Kidney (tissue), 22 donors: ENCODE measurements at places on chromosomes 13 and 19. TPM values are rescaled to one million over a fixed set of nuclear protein-coding genes. Genes with fewer than 3 reads are reported as not detected.

KLK14 gene
- total RNA-seq = 0.22 TPM

APOE gene
- 122 TPM for total RNA-seq

STRN4 gene
- total RNA-seq = 74.9 TPM

ZNF101 gene
- total RNA-seq = 21.2 TPM

PSG3 gene
- total RNA-seq = not detected

RFPL4AL1 gene
- not detected for total RNA-seq

CRB3 gene
- 58.2 TPM for total RNA-seq

PSG1 gene
- not detected for total RNA-seq

CATSPERD gene
- total RNA-seq = not detected

KLK6 gene
- 15.0 TPM for total RNA-seq

TMEM145 gene
- total RNA-seq = not detected

CYP4F11 gene
- total RNA-seq = 2.1 TPM

EHD2 gene
- total RNA-seq = 105 TPM

ICAM4 gene
- 0.85 TPM for total RNA-seq

KHSRP gene
- 175 TPM for total RNA-seq

CERS1 gene
- total RNA-seq = 0.50 TPM

ADGRL1 gene
- total RNA-seq = 30.2 TPM

ZNF841 gene
- 28.5 TPM for total RNA-seq

SYNGR4 gene
- total RNA-seq = not detected
